ENCODE measurements at places on chromosomes 4 and X.
A peak's percentile ranks its signal among the peaks of the same experiment; 100 is the strongest.

GRCh38 chrX:16666541-16666940, 16.6 kb downstream of the S100G start:
- no peak for DNase-seq
- no peak overlapping the region for H3K4me3 ChIP-seq
- H3K36me3 ChIP-seq: no peaks in the 10 kb centered on the region
- no peak overlapping the region for H3K27ac ChIP-seq
- H3K4me1 ChIP-seq: no peaks in the 10 kb centered on the region

GRCh38 chr4:111689214-111689613, 456.0 kb upstream of the FAM241A start:
- no peaks in the 10 kb centered on the region for H3K27me3 ChIP-seq
- no peak overlapping the region for H3K27ac ChIP-seq
- H3K36me3 ChIP-seq: no peaks in the 10 kb centered on the region
- no peaks in the 10 kb centered on the region for H3K4me1 ChIP-seq

- peak; percentile 2 for DNase-seq
- H3K4me3 ChIP-seq: no peak overlapping the region
- H3K27ac ChIP-seq: no peak overlapping the region
- H3K4me1 ChIP-seq: no peaks in the 10 kb centered on the region
- H3K27me3 ChIP-seq: no peaks in the 10 kb centered on the region
Observed at GRCh38 chr4:39710098-39710896, 12.4 kb downstream of the UBE2K start.

DNA sequence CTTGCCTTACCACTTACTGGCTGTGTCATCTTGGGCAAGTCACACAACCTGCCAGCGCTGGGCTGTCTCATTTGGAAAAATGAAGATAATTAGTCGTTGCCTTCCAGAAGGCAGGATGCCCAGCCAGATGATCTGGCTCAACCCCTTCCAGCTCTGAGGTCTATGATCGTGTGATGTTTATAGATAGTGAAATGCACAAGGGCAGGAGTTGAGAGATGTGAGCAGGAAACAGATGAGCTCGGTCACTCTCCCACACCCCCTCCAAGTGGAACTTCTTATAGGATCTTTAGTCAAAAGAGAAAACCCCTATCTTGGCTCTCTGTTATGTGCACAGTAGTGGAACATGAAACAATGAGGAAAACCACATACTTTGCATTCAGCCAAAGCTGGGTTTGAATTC, 336.8 kb upstream of the PPARGC1A start:
- H3K27me3 ChIP-seq: no peaks in the 10 kb centered on the region
- H3K36me3 ChIP-seq: no peaks in the 10 kb centered on the region
- H3K27ac ChIP-seq: no peak overlapping the region
- H3K4me1 ChIP-seq: no peaks in the 10 kb centered on the region
- no peak for DNase-seq
- H3K4me3 ChIP-seq: no peak overlapping the region

DNA sequence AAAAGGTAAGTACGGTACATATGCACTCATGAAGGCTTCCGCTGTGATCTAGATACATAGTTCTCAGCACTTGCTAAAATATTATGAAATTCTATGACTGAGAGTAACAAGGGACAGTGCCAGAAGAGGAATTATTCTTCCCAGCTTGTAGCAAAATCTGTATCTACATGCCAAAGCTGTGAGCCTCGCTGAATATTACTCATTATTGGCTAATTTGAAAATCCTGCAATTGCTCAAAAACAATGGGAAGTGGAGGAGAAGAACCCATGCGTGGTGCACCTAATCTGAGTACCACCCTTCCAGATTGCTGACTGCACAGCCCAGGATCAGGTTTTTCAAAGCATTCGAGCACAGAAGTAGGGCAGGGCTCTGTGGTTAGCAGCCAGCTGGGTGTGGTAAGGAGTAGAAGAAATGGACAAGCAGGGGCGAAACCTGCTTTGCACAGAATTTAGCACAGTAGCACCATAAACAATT, 17.4 kb upstream of the PDCL2 start:
- H3K36me3 ChIP-seq: no peaks in the 10 kb centered on the region
- H3K4me1 ChIP-seq: no peaks in the 10 kb centered on the region
- DNase-seq: no peak
- no peak overlapping the region for H3K4me3 ChIP-seq
- no peak overlapping the region for H3K27ac ChIP-seq
- H3K27me3 ChIP-seq: no peaks in the 10 kb centered on the region

DNA sequence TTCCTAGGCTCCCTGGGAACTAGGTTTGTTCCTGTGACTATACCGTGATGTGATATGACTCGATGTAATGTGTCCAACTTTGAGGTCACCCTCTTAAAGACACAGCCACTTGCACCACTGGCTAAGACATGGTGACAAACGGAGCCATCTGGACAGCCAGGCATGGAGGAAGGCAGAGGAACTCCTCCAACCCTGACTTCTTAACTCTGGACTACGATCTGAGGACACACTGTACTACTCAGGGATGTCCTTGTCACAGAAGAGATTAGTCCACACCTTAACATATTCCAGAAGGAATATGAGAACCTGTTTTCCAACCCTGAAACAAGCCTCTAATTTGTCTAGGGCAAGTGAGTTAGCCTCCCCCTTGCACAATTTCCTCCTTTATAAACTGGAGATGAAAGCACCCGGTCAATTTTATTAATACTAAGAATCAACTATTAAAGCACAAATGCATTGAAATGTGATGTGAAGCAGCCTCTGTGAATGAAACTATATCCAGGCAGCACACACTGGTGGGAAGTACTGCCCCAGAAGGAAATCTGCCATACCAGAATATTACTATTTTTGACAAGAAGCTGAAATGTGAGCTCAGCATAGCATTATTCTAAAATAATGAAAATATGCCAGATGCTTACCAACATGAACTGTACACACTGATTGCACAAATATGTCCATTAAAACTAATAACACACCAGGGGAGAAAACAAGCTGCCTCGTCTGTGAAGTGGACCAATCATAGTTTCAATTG, 47.3 kb downstream of the TSPAN5 start:
- no peak overlapping the region for H3K4me3 ChIP-seq
- no peaks in the 10 kb centered on the region for H3K4me1 ChIP-seq
- DNase-seq: no peak
- H3K27me3 ChIP-seq: no peaks in the 10 kb centered on the region
- no peak overlapping the region for H3K27ac ChIP-seq
- no peaks in the 10 kb centered on the region for H3K36me3 ChIP-seq

DNA sequence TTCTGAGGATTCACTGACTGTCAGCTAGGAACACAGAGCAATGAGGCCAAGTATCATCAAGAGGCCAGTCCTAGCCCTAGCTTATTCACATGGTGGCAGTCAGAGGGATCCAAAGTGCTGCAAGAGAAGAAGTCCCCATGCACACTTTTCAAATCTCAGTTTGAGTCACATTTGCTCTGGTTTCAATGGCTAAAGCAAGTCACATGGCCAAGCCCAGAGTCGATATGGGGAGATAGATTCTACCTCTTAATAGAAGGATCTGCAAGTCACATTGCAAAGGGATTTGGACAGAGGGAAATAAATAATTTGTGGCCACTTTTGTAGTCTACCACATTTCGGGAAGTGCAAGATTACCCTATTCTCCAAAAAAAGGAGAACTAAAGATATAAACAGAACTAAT, 3.7 kb upstream of the LCORL start:
- H3K27me3 ChIP-seq: no peaks in the 10 kb centered on the region
- no peak for DNase-seq
- no peak overlapping the region for H3K27ac ChIP-seq
- no peaks in the 10 kb centered on the region for H3K36me3 ChIP-seq
- no peak overlapping the region for H3K4me3 ChIP-seq
- peaks cover 6% of the 10 kb centered on the region for H3K4me1 ChIP-seq

GRCh38 chr4:79421483-79421882, 13.5 kb upstream of the GK2 start:
- no peaks in the 10 kb centered on the region for H3K4me1 ChIP-seq
- no peak overlapping the region for H3K4me3 ChIP-seq
- no peaks in the 10 kb centered on the region for H3K36me3 ChIP-seq
- no peak overlapping the region for H3K27ac ChIP-seq
- no peak for DNase-seq

All from right atrium auricular region (tissue), 2 donors.